ENCODE measurements at places on chromosomes 7 and 10.

DNA sequence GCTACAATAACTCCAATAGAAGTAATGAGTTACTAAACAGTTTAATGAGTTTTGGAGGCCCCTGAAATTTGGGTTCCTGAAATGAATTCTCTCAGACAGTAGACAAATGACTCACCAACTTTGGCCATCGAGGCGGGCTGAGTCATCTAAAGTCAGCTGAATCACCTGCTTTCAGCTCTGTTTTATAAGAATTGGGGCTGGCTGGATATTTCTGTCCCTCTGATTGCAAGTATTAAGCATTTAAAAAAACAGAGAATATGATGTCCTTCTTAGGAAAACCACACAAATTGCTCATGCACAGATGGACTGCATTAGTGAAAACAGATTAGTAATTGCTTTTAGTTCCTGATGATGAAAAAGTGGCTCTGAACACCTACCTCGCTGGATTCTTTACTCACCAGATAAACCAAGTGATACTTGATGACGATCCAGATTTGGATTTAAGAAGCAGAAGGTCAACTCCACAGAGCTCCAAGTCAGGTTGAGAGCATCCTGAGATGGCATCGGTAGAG is 59.1 kb downstream of the ZNF365 start:
- DNase-seq = no peak

DNA sequence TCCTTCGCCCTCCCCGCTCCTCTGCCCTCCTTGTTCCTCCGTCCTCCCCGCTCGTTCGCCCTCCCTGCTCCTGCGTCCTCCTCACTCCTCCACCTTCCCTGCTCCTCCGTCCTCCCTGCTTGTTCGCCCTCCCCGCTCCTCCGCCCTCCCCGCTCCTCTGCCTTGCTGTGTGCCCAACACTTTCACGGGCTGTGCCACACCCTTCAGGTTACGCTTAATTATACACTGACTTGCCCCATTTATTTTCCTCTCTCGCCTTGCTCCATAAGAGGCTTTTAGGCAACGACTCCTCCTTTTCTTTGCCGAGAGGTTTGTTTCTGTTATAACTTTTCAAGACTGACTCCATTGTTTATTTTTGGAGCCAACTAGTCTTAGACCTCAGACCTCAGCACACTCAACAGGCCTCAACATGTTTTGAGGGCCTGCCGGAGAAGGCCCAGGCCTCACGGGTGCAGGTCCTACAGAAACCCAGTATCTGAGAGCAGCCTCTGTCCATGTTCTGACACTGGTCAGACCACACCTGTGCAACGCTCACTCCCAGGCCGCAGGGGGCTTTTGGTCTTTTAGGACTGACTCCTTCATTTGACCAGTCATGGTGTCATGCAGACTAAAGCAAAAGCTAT is 18.2 kb upstream of the PRKAG2 start:
- no peak for DNase-seq

- DNase-seq = no peak
Measured at GRCh38 chr10:133167693-133168616, 7.9 kb downstream of the KNDC1 start.

- DNase-seq = peak; percentile 22
Measured at GRCh38 chr7:50142425-50143017, 49.5 kb upstream of the ZPBP start.

GRCh38 chr7:103031781-103032180 is 42.8 kb downstream of the FBXL13 start:
- DNase-seq = no peak

DNA sequence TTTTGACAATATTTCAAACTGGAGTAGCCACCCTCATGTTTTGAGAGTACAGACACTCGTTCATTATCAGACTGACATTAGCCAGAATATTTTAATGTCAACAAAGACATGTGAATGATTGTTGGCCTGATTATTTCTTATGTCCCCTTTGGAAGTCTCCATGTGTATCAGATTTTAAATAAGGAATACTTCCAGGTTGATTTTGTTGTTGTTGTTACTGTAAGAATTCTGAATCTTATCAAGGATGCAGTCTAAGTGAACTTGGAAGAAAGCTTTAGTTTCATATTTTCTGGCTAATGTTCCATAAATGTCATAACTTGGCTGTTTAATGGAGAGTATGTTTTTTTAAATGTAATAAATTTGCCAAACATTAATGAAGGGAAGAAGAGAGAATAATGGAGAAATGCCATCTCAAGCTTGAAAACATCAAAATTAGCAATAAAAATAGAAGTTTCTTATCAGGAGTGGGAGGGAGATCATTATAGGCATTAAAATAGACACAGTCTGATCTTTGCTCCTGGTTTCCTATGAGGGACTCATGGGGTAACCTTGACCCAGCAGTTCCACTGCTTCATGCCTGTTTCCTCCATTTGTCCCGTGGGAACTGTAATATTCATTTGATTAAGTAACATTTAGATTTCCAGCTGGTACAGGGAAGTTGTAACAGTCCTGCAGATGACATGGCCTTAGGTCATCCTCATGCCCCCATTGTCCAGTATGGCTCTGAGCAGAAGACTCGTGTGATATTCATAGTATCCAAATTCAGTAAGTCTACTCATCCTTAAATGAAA is 122.4 kb upstream of the KIAA1217 start:
- DNase-seq = no peak

DNA sequence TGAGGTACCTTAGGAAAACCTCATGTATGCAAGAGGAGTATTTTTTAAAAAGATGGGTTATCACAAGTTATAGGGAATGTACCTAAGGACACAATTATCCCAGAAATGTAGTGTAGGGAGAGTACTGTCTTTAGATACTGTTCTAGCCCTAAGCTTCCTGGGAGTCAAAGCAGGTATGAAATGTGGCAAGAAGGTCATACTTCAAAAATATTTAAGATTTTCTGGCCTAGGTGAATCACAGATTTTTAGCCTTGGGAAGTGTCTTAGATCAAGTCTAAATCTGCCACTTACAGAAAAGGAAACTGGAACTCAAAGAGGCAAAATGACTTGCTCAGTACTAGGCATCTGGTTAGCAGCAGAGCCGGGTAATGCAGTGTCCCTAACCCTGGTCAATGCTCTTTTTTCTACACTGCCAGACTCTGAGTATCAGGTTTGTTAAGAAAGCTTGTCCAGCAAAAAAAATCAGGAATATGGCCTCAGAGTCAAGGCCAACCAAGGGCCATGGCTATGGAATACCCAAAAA is 13.9 kb downstream of the PIK3AP1 start:
- no peak for DNase-seq

DNA sequence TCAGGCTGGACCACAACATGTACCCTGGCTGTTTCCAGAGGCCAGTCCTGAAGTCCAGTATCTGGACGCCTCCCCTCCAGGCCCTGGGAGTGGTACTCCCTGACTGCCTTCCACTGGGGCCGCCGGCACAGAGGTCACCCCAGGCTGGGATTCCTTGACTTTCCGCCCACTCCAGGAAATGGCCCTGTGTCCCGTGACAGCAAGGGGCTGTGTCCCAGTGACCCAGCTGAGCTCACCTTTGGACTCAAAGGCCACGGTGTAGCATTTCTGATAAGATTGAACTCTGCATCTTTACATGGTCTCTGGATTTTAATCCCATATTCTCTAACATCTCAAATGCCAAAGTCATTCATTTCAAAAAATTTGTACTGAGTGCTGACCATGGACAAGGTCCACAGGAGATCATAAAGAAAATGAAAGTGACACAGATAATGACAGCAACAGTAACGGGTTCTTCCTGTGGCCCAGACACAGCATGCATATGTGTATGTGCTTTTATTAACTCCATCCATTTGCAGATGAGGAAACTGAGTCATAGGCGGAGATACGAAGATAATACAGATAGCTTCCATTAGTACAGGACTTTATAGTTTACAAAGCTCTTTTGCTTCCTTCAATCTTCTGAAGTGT is 5.4 kb downstream of the ADAMTS14 start:
- DNase-seq = no peak
